Lung microvascular endothelial cell (primary cell): ENCODE measurements at places on chromosomes 4 and X.

DNA sequence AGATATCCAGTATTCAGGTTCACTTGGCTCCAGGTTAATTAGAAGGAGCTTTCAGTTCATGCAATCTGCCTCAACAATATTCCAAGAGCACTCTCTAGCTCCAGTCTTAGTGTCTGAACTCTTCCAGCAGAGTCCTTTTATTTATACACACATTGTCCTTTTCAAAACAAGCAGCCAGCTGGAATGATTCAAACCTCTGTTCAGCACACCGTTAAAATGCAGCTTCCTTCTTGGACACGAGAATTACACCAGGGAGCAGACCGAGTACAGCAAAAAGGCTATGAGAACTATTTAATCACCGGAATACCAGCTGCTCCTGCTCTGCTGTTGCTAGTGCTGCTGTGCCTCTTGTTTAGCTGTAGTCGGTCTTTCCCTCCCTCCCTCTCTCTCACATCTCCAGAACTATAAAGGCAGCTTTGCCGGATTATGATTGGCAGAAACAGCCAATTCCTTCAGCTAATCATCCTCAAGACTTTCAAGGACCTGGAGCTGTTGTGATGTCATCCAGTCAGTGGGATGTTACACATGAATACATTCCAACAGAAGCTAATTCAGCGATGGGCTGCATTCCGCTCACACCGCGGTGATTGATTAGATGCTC lies at the start of gene NDST4:
Gene NDST4 (minus strand): TSS at position 115 of the 601 bp plus-strand sequence. CDS start 36,584 bp downstream, outside the sequence.
- DNase-seq, result no peak

GRCh38 chr4:119184128-119184527 lies 28.4 kb upstream of the USP53 start:
- DNase-seq, result no peak

DNA sequence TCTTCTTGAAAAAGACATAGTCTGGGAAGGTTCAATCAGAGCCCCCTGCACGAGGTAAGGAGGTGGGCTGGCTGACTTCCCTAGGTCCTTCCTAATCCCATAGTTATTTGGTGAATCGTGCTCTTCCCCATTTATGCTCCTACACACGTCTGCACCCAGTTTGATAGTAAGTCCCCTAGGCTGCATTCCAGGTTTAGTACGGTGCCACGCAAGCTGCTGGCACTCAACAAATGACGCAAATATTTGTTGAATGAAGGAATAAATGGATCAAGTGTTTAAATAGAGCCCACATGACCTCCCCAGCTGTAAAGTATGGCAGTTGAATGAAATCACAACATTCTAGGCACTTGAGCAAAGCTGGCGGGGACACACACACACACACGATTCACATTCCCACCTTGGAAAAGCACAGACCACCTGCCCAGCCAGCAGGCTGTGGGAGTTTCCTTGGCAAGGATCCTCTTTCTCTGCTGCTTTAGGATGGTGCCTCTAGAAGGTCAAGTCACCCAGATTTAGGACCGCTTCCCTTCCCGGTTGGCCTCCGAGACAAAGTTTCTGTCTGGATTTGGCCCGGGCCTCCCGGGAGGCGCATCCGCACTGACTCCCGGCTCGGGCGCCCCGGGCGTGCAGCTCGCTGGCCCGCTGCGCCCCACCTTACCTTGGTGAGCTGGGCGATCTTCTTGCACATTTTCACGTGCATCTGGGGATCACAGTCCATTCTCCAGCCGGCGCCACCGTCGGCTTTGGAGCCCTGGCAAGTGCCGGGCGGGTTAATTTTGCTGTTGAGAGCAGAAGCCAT lies 721 bp downstream of the FAM184B start:
- no peak for DNase-seq

DNA sequence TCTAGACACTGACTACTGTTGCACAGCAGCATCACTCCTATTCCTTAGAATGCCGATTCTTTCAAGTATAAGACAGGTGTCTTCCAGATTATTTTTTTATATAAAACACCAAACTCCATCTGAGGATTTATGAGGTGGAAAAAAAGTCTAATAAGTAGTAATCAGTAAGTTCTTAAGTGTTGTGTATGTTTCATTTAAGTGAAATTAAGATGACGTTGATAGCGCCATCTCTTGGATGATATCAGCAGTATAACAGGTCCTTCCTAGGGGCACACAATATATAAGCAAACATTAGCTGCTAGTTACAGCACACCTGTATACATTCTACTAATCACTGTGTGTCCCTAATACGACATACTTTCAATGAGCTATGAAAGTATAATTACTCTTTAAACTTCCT lies 99.6 kb upstream of the STS start:
- no peak for DNase-seq

DNA sequence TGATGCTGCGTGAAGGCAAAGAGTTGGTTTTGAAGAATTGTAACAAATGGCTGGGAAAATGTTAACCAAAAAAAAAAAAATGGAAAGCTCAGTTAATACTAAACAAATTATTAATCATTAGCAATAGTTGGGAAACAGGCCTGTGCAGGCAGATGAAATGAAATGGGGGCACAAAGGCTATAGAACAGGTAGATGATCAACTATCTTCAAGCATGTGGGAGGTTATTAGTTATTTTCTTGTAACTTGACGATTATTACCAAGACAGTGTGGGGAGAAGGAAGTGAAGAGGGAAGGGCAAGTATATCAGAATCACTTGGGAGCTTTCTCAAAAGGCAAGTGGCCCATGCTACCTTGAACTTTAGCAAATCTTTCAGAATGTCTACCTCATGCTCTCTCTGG lies 351.9 kb downstream of the BCOR start:
- DNase-seq, result no peak
